Left renal pelvis (tissue), 4 donors: ENCODE measurements at places on chromosomes 4 and X.

DNA sequence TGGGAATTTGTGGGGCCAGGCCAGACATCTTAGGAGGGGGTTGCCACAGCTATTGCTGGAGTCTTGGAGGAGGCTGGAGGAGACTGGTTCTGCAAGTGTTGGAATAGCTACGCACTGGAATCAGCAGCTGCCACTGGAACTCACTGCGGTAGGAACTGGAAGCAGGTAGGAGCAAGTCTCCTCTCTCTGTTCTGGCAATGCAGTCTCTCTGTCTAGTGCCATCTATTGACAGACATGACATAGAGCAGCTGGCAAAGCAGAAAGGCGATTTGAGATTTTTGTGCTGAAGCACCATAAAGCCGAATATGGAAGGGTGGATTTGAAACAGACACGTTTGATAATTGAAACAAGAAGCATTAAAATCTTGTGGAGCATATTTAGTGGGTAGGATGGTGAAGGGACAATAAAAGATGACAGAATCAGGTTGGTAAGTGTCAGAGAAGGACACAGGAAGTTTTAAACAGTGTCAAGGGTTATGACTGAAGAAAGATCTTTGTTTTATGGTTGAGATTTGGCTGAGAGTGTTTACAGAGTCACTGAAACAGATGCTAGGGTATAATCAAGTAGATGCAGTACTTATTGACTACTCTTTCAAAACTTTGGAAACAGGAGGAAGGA is 23.5 kb upstream of the SYNPO2 start:
- DNase-seq: no peak

DNA sequence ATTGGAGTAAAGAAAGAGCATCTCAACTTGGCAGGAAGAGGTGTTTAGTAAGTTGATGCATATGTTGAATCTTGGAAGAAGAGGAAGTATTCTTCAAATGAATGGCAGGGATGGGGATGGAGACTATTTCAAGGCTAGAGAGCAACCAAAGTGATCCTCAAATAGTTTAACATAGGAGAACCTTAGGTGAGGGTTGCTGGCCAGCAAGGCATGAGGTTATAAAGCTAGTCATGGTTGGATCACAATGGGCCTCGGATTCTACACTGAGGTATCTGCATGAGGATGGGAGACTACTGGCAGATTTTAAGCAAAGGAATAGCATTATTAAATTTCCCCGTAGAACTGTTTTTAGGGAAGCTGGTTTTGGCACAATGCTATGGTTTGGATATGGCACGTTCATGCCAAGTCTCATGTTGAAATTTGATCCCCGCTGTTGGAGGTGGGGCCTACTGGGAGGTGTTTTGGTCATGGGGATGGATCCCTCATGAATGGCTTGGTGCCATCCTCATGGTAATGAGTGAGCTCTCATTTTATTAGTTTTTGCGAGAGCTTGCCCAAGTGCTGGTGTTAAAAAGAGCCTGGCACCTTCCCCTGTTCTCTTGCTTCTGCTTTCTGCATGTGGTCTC is 41.9 kb upstream of the ETNPPL start:
- no peak for DNase-seq

- DNase-seq: no peak
Observed at GRCh38 chrX:23851544-23851943, 56.2 kb downstream of the APOO start.

- DNase-seq: no peak
Observed at GRCh38 chrX:106611317-106611678, 480 bp upstream of the RADX start.

DNA sequence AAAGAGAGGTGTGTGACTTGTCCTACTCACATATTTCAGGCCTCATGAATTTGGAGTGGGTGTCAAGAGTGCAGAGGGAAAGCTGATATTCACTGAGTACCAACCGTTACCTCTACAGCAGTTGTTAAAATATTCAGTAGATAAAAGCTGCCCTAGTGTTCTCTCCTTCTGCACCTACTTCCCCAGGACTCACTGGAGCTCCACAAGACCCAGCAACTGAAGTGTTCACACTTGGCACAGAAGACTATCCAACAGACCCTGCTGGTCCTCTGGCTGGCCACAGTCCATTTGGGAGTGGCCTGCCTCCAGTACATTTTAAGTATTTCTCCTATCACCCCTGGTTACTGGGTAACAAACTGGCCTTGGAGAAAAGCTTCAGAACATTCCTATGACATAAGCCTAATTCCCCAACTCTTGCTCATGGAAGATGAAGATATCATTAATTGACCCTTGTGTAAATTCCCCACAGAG is 70.8 kb downstream of the PPARGC1A start:
- no peak for DNase-seq

GRCh38 chr4:3502941-3503936 is 29.0 kb downstream of the LRPAP1 start:
- no peak for DNase-seq

- no peak for DNase-seq
Observed at GRCh38 chr4:121741751-121742150, 23.2 kb downstream of the SMIM43 start.

- no peak for DNase-seq
Observed at GRCh38 chr4:143711543-143712154, 11.2 kb upstream of the FREM3 start.

DNA sequence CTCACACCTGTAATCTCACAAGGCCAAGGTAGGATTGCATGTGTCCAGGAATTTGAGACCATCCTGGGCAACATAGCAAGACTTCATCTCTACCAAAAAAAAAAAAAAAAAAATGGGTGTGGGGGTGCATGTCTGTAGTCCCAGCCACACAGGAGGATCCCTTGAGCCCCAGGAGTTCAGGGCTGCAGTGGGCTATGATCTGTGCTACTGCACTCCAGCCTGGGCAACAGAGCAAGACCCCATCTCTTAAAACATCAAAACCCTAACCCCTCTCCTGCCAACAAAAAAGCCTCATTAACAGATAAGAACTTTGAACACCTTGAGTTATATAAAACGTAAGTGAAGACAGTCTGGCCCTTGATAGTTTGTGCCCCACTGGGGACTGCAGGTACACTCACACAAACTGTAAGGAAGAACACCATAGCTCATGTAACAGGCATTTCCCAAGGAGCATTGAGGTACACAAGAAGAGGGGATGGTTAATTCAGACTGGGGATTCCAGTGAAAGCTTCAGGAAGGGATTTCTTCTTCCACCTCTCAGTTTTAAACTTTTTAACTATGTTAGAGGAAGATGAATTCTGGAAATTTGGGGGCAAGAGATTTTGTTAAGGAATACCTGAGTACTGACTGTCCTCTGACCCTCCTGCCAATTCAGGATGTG is 34.7 kb downstream of the RBPJ start:
- no peak for DNase-seq

DNA sequence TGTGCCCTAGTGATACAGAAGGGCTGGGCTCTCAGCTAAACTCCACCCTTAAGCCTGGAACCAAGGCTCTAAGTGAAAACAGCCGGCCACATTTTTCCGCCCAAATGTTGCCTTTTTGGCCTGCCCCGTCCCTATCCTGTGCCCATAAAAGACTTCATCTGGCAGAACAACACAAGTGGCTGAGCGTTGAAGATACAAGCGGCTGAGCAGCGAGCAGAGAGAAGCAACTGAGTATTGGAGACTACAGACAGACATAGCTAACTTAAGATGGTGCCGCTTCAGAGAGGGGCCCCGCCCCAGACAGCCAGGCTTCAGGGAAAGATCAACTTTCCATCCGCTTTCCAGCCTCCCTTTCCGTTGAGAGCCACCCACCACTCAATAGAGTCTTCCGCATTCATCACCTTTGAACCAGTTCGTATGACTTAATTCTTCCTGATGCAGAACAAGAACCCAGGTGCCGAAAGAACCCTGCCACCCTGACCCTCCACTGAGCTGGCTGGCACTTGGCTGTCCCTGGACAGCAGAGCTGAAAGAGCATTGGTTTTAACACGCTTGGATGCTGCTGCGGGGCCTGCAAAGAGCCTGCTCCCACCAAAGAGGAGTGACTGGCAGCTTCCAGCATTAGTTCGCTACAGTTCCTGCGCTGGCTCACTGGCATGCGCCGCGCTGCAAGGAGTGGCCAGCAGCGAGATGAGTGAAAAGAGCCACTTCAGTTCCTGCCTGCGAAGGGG is 853.2 kb upstream of the INTU start:
- DNase-seq: no peak

DNA sequence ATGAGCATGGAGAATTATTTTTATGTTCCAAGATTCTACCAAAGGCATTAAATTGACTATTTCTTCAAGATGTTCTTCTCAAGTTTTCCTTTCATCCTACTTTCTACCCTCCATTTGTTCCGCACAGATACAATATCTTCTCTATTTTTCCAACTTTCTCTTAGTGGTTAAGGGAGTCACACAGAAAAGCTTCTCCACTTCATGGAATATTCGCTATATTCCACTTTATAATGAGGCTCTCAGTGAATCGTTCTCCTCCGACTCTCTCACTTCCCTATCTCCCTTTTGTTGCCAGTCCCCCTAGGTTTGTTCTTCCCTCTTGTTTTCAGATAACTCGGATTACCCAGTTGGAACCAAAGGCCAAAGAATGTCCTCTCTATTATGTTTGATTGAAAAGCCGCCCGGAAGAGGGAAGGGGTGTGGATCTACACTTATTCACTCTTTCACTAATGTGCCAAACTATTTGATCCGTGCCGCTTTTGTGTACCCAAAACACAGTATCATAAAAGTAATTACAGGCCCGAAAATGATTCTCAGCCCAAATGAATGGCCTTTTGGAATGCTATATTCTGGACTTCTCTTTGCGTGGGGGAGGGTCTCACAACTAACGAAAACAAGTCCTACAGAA is 1.2 kb downstream of the SH3D19 start:
- DNase-seq: no peak

DNA sequence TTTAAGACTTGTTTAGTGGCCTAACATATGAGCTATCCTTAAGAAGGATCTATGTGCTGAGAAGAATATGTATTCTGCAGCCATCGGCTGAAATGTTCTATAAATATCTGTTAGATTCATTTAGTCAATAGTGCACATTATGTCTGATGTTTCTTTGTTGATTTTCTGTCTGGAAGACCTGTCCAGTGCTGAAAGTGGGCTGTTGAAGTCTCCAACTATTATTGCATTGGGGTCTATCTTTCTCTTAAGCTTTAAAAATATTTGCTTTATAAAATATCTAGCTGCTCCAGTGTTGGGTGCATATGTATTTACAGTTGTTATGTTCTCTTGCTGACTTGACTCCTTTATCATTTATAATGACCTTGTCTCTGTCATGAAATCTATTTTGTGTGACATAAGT is 9.4 kb upstream of the BLTP1 start:
- DNase-seq: no peak

DNA sequence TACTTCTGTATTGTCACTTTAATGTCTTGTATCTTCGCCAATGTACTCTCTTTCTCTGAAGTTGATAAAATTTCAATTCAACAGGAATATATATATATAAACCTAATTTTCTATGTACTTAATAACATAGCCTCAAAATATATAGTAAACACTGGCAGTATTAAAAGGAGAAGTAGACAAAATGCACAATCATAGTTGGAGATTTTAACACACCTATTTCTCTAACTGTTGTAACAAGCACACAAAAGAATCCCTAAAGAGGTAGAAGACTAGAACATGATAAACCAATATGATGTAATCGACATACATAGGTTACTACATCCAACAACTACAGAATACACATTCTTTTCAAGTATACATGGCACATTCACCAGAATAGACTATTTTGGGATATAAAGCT is 65.5 kb downstream of the ZNF81 start:
- no peak for DNase-seq

- DNase-seq: no peak
Observed at GRCh38 chrX:40172401-40173142, 74.8 kb upstream of the BCOR start.

DNA sequence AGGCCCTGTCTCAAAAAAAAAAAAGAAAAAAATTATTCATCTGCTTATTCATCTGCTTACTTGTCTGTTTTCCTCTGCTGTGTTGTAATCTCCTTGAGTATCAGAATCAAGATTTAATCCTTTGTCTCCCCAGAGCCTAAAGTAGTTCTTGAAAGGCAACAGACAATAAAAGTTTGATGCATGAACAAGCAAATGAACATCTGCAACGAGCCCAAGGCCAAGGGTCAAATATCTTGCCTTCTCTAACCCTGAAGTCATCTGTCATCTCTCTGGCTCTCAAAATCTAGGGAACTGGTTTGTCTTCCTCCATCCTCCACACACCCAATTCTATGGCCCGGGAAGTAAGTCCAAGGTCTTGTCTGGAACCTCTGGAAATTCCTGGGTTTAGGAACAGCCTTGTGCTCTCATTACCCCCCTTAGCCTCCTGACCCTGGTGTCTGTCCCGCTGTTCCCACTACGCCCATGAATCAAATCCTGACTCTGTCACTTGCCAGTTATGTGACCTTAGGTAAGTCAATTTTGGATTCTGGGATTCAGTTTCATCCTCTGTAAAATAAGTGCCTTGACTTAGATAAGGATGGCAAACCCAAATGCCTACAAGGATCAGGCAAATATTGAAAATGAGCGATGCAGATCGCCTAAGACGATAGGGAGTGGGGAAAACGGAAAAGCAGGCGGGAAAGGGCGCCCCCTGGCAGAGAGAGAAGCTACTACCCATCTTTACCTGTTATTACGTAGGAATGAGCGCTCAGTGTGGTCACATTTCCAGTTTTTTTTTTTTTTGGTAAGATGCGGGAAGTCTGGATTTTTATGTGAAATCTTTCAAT is 102.7 kb upstream of the DHX15 start:
- DNase-seq: no peak

DNA sequence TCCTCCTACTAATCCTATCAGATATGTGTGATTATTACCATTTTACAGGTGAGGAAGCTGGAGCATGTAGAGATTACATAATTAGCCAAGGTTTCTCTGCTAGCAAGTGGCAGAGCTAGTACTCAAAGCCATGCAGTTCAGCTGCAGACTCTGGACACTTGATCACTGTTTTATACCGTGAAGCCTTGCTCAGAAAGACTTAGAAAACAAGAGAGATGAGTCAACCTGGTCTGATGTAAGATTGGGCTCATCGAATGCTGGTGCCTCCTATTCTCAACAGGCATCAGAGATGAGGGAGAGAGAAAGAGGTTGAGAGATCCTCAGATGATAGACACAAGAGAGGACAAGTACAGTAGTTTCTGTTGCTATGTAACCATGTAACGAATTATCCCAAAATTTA is 19.0 kb upstream of the PDE5A start:
- DNase-seq: no peak

DNA sequence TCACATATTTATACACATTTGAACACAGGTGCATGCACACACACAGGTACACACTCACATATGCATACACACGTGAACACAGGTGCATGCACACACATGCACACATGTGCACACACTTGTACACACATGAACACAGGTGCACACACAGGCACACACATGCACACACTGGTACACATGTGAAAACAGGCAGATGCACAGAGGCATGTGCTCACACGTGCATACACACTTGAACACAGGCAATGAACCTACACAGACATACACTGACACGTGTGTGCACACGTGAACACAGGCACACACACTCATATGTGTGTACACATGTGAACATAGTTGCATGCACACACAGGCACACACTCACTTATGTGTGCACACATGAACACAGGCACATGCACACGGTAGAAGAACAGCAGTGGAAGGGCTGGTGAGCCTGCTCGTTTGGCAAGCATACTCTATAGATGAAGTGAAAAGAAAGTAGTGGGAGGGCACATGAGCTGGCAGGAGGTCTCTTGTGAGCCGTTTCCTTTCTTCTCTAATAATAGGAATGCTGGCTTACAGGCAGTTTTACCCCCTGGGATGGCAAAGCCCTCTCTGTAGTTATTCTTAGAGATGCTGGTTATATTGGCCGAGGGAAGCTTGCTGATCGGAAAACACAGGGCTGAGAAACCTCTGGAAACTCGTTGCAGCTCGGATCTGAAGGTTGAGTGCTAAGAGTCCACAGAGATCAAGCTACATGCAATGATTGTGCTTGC is 279.6 kb upstream of the CLNK start:
- no peak for DNase-seq
